ENCODE measurements at places on chromosomes 3 and 15.
A peak's percentile ranks its signal among the peaks of the same experiment; 100 is the strongest.

DNA sequence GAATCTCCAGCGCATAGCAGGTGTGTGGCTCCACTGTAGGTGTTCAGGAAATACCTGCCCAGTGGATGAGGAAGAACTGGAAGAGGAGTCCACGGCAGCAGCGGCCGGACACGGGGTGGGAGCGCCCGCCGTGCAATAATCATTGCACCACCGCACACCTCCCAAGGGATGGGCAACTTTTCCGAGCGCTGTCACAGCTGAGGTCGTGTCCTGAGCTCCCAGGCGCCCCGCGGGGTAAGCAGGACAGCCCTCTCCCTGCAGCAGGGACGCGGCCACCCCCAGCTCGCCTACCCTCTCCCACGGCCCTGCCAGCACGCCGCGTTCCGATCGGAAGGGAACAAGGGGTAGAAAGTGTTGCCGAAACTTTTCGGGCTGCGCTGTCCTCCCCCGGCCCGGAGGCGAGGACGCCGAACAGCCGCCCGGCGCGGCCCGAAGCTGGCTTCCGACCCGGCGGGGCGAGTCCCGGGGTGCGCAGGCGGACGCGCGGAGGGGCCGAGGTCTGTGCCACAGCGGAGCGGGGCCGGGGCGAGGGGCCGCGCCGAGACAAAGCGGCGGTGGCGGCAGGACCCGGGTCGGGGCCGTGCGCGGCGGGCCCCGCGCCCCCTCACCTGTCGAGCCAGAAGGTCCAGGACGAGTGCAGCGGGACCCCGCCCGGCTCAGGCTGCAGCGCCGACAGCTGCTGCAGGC, 475 bp downstream of the EIF4E3 start:
- no peak for DNase-seq

DNA sequence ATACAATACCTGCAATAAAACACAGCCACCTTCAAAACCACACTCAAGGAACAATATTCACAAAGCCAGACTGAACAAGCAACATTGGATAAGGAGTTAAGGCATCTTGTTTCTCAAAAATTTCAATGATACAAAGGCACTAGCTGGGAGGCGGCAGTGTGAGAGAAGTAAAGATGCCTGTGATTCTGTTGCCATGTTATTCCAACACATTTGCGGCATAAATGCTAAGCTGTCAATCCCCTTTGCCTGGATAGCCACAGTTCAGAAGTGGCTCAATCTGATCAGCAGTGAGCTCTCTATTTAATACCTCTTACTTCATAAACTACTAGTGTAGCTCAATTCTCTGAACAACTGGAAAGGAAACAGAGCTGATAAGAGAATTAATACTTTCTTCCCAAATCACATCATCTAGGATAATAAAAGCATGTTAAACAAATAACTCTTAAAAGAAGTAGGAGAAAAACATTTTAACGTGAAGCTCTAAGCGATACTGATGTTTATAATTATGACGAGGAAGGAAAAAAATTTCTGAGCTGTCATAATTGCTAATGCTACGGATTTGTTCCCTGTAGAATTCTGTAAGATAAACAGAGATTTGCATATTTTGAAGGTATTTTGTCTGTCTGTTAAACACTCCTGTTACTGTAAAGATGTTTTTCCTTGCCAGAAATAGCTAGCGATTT, 358.4 kb downstream of the FOXP1 start:
- DNase-seq = no peak

DNA sequence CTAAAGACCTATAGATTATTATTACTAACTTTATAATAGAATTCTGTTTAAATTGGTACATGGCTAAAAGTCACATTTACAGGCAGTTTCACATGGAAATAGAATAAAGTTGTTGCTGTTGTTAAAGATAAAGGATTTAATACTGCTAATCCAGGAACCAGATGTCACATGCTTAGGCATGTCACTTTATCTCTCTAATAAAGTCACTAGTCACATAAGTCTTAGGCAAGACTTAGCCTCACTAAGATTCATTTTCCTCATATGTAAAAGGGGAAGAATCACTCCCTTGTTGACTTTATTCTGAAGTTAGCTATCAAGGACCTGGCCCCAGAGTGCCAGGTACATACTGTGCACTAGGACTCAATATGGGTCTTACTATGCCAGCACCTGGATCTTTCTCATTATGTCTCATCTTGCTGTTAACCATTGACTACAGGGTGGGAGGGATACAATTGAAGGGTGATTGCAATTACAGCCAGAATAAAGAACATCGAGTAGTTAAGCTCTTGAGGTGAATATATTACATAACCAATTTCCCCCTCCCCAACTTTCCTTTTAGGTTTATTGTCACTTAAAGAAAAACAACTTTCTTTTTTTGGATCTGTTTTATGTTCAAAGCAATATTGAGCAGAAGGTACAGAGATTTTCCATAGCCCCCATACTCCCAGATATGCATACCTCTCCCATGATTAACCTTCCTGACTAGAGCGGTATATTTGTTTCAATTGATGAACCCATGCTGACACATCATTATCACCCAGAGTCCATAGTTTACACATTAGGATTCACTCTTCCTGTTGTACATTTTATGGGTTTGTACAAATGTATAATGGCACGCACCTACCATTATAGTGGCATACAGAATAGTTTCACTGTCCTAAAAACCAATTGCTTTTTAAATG, 36.6 kb downstream of the LNP1 start:
- DNase-seq = no peak

GRCh38 chr3:170267793-170268192, 45.6 kb downstream of the PRKCI start:
- no peak for DNase-seq

GRCh38 chr3:32778389-32778788, 39.4 kb upstream of the TRIM71 start:
- no peak for DNase-seq

- no peak for DNase-seq
Measured at GRCh38 chr15:78921517-78921916, 23.3 kb downstream of the CTSH start.

GRCh38 chr3:160176923-160177322, 48.3 kb upstream of the C3orf80 start:
- no peak for DNase-seq

- no peak for DNase-seq
Measured at GRCh38 chr3:123105201-123106189, 38.7 kb downstream of the PDIA5 start.

DNA sequence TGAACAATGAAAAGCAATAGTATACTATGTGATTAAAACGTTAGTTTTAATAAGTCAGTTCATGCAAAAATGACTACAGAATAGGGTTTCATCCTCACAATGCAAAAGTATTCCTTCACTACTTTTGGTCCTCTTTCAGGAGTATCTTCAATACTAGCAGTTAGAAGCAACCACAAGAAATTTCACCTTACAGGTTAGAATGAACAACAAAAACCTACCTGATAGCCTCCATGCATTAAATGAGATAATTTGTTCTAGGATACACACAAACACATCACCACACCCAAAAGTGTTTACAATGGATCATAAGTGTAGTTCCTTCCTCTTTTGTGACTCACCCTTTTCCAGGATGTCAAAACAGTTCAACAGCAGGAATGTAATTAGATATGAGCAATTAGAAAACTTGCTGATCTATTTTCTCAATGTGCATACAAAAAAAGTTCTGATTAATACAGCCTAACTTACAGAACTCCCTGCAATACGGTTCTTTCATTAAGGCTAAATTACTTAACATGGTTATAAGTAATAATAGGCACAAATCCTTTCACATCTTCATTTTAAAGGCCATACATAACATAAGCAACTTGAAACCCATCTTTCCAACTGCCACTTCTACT, 21.6 kb downstream of the UACA start:
- DNase-seq = no peak

DNA sequence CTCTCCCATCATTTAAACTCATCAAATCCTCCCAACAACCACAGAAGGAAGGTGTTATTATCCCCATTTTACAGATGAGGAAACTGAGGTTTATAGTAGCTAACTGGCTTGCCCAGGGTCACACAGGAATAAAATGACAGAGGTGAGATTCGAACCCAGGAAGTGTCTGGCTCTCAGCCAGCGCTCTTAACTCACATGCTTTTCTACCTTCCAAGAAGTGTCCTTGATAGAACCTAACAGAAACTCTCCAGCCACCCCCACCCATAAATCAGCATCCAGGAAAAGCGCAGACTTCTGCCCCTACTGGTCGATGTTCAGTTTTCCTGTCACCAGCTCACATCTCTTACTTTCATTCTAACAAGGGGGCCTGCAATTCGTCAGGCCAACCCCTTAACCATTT, 51.7 kb downstream of the SPATA12 start:
- no peak for DNase-seq

DNA sequence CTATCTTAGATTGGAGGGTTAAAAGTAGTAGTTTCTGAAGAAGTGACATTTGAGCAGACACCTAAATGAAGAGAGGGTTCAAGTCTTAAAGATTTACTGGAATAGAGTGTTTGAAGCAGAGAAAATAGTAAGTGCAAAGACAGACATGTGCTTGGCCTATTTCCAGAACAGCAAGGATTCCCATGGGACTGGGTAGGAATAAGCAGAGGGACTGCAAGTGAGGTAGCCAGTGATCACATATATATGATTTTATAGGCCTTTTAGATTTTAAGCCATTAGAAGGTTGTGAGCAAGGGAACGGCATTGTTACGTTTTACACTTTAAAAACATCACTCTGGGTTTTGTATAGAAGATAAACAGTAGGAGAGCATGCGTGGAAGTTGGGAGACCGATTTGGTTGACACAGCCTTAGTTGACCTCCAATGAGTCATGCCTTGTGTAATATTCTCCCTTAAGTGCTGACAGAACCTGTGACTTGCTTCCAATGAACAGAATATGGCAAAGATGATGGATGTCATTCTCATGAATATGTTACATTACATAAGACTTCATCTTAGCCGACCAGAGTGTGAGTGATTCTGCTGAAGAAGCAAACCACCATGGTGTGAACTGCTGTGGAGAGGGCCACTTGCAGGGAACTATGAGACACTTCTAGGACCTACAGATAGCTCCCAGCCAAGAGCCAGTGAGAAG, 37.1 kb upstream of the SLC4A7 start:
- DNase-seq = no peak

DNA sequence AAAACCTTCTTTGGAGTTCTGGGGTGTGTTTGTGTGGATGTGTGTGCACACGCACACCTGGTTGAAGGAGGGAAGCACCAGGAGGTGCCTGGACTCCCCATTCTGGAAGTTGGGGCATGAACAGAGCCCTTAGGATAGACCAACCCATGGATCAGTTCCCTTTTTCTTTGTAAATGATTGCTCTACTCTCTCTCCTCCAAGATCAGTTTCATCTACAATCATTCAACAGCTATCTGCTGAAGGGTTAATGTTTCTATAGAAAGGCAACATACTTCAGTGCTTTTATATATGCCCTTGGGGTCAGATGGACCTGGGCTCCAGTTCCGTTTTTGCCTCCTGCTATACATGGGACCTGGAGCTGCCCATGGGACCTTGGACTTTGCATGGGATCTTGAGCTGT, 352.1 kb upstream of the CFAP20DC start:
- DNase-seq = no peak

- no peak for DNase-seq
Measured at GRCh38 chr3:183472155-183472554, 43.7 kb upstream of the MCF2L2 start.

- no peak for DNase-seq
Measured at GRCh38 chr15:39788108-39788507, 5.5 kb upstream of the FSIP1 start.

GRCh38 chr3:19738846-19739245, 195.2 kb downstream of the EFHB start:
- no peak for DNase-seq

GRCh38 chr3:183895296-183895695, 10.6 kb upstream of the PARL start:
- peak; percentile 20 for DNase-seq

DNA sequence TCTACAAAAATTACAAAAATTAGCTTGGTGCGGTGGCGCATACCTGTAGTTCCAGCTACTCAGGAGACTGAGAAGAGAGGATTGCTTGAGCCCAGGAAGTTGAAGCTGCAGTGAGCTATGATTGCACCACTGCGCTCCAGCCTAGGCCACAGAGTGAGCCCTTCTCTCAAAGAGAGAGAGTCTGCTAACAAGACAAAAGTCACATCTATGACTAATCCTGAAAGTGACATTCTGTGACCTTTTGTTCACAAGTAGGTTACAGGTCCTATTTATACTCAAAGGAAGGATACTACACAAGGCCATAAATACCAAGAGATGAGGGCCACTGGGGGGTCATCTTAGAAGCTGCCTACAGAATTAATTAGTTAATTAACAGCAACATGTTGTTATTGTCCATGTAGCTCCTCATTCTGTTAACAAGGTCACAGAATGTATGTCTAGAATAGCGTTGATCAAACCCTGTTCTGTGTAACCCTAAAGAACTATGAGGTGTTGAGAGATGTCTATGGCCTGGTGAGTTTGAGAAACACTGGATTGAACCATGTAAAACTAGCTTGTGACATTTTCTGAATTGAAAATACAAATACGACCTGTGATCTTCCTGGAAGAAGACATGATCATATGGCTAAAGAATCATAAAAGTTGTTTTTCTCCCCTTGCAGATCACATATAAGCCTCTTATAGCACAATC, 97.0 kb downstream of the SAMMSON start:
- no peak for DNase-seq
